ENCODE measurements at places on chromosomes 2 and 18.

- DNase-seq: no peak
Measured at GRCh38 chr2:78304678-78305077, 720.8 kb upstream of the REG3G start.

DNA sequence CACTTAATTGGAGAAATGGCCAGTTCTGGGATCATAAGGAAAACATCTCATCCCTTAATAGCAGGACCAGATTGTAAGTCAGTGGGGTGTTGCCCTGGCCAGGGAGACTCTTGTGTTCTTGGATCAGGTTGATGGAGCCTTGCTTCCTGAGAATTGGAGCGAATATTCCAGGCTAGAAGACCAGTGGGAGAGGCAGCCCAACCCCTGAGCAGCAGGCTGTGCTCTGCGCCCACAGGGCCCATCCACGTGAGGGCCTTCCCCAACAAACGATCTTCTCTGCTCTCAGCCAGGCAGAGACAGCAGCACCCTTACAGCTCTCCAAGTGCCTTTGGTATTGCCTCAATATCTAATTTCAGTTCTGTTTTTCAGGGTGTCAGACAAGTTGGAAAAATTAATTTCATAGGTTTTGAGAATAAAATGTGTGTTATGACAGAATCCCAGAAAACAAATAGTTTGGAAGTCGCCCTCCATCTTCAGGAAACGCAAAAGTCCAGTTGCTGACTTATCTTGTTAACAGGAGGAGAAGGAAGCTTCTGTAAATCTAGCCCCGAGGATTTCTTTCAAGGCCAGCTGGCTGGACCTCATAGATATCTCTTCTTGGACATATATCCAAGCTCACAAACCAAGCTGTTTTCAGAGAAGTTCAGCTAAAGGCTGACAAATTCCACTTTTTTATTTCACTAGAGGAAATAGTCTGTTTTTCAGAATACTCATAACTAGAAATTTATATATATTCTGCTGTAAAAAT, 105.5 kb downstream of the COPS8 start:
- no peak for DNase-seq

DNA sequence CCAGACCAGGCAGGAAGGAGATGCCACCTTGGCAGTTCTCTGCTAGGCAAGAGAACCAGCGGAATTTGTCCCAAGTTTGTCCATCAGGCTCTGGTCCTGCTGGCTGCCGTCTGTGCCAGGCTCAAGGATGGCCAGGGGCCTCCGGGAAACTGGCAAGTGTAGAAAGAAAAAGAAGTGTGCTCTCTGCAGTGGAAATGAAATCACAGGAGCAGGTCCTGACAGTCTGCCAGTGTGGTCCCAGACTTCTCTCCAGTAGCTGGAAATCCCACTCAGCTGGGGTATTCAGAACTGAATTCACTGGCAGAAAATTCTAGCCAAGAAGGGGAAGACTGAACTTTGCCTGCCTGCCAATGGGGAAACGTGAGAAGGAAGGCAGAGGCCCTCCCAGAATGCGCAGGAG, 91.0 kb downstream of the STPG4 start:
- DNase-seq: no peak

DNA sequence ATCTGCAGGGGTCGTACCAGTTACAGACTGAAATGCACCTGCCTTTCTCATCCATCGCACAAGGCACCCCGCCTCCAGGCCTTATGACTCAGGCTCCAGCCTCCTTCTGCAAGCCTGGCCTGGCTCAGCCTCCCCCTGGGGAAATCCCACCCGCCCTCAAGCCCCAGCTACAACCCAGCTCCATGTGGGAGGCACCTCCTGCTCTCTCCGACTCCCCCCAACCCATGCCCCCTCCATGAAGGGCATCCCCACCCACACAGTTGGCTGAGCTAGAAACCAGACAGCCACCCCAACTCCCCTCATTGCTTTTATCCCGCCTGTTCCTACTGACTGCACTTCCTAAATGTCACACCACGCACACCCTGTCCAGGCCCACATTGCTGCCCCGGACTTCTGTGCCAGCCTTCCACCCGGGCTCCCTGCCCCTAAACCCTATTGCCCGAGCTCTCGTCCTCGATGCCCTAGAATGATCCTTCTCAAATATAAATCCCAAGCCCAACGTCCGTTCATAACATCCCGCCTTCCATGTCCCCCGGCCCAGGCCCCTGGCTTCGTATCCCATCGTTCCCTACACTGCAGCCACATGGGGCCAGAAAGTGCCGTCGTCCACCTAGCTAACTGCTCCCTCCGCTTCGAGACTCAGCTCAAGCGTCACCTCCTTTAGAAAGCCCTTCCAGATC, 9.9 kb downstream of the DNMT3A start:
- DNase-seq: no peak

GRCh38 chr2:60299179-60299578, 254.3 kb downstream of the BCL11A start:
- no peak for DNase-seq

- no peak for DNase-seq
Measured at GRCh38 chr2:234458466-234458865, 38.4 kb downstream of the ARL4C start.

- no peak for DNase-seq
Measured at GRCh38 chr2:238874330-238875050, 26.6 kb downstream of the TWIST2 start.

GRCh38 chr18:23523429-23524212, 20.3 kb downstream of the RMC1 start:
- DNase-seq: no peak

- no peak for DNase-seq
Measured at GRCh38 chr18:68611311-68611710, 103.6 kb downstream of the TMX3 start.

- DNase-seq: no peak
Measured at GRCh38 chr2:171034315-171034714, 105.3 kb downstream of the GORASP2 start.

- no peak for DNase-seq
Measured at GRCh38 chr2:23380562-23381065, 4.4 kb upstream of the KLHL29 start.

GRCh38 chr2:164048729-164049128, 312.9 kb upstream of the FIGN start:
- no peak for DNase-seq

Measured in stimulated activated CD8-positive, alpha-beta memory T cell treated with anti-CD3 and anti-CD28 coated beads, Interleukin-4, amount 100 ng/mL, for 1 hour (primary cell).